ENCODE measurements at places on chromosomes 13 and 19. TPM values are rescaled to one million over a fixed set of nuclear protein-coding genes. Genes with fewer than 3 reads are reported as not detected.

Gene CKM
- 0.66 TPM for total RNA-seq

Gene NKPD1
- total RNA-seq, result not detected

GRCh38 chr19:46115396-46116106, 8.9 kb downstream of the IGFL3 start:
- peaks cover 22% of the 10 kb centered on the region for H3K4me1 ChIP-seq
- H3K4me3 ChIP-seq, result no peak overlapping the region
- no peaks in the 10 kb centered on the region for H3K36me3 ChIP-seq
- no peak for DNase-seq

- no peaks in the 10 kb centered on the region for H3K27me3 ChIP-seq
- H3K4me3 ChIP-seq, result no peak overlapping the region
- no peaks in the 10 kb centered on the region for H3K36me3 ChIP-seq
These were observed 203.8 kb upstream of the SLITRK6 start for GRCh38 chr13:86003029-86003428.

Measured in sigmoid colon (tissue), 7 donors.